Posterior vena cava (tissue), 2 donors: ENCODE measurements at places on chromosomes 4 and X. TPM values are rescaled to one million over a fixed set of nuclear protein-coding genes. Genes with fewer than 3 reads are reported as not detected.

DNA sequence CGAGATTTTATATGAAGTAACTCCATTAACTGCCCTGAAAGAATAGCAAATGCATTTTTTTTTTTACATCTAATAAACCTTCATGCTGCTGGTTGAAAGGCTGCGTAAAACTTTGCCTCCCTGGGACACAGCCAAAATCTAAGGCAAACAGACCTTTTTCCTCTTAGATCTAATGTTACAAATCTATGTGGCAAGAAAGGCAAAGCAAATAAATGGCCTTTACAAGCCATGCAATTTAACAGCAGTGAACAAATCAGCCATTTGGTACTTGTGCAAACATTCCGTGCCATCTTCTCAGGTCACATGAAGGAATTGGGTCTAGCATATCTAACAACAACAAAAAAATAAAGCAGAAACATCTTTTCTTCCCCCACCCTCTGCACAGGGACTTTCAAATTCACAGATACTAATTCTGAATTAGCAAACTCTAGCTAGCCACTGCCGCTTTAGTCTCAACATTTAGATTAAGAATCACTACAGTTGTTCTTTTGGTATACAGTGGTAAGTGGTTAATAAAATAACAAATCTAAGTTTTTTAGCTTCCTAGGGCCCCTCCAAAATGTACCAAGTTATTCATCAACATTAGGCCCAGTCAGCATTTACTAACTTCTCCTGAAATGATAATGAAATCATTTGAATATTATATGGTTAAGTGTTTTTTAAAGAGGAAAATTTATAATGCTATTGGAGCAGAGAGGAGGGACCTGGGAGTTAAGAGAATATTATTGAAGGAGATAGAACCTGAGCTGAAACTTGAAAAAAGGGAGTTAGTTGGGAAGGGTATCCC, 593.8 kb downstream of the SMARCA1 start:
- no peak for DNase-seq

- DNase-seq: no peak
Observed at GRCh38 chrX:32524385-32524784, 687.0 kb downstream of the DMD start.

GRCh38 chr4:52799813-52800212, 48.6 kb upstream of the ERVMER34-1 start:
- no peak for DNase-seq

- no peak for DNase-seq
Observed at GRCh38 chr4:88609387-88609786, 17.1 kb downstream of the HERC3 start.

- DNase-seq: no peak
Observed at GRCh38 chr4:185532795-185533324, 2.4 kb downstream of the PDLIM3 start.

DNA sequence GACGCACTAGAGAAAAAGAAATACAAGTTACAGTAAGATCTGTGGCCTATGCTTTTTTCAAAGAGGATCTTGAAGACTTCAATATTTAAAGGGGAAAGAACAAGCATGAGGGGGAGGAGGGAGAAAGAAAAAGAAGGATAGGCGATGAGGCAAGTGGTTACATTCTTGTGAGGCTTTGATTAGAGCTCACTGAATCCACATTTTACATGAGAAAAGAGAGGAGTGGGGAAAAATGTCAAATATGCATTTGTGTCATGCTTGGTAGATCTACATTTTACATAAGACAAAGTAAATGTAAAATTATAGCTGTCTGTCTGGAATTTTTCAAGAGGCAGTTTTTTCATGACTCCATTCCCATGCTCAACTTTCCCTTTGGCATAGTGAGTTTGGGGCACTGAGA, 965.9 kb downstream of the FSTL5 start:
- no peak for DNase-seq

DNA sequence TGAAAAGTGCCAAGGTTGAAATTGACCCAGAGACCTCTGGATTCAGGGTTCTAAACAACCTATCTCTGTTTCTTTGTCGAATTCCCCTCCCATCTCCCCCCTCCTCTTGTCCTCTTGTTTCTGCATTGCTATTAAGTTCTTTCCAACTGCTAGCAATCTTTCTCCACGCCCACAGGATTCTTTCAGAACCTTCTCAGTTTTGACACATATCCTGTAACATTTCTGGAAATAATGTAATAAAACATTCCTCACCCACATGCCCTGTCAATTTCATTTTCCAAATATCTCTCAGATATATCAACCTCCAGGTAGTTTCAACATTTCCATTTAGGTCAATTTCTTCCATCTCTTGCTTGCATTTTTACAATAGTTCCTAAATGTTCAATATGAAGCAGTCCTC, 1105.9 kb downstream of the ARAP2 start:
- DNase-seq: no peak

GRCh38 chr4:39596971-39597370, 41.7 kb downstream of the SMIM14 start:
- no peak for DNase-seq

DNA sequence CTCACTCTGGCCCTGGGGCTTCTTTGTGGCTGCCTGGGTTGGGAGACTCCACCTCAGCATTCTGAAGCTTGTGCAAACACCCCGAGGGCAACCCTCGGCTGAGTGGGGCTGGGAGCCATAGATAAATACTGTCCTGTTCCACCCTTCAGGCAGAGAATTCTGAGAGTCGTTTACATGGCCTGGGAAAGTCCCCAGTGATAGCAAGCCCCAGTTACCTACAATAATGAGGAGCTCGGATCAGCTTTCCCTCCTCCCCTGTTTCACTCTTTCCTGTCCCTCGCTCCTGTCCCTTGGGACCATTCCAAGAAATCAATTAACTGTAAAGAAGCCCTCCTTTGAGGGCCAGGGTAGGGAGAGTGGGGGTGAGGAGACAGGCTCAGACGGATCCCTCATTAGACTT, 31.6 kb upstream of the DDX3X start:
- DNase-seq: no peak

- no peak for DNase-seq
Observed at GRCh38 chr4:93174598-93174997, 654.0 kb upstream of the ATOH1 start.

DNA sequence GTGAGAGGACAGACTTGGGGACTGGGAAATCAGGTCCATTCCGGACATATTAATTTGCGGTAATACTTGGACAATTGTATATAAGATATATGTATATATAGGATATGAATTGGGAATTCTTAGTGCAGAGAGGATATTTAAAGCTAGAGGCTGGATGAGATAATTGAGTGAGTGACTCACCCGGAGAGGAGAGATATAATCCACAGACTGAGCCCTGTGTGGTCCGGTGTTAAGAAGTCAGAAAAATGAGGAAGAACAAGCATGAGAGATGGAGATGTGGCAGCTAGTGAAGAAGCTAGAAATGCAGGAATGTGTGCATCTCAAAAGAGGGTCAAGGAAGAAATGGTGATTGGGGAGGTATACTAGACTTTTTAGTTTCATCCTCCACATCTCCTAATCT, 336.2 kb downstream of the SLC7A11 start:
- DNase-seq: no peak

- DNase-seq: no peak
Observed at GRCh38 chr4:54015423-54016030, 48.9 kb downstream of the CHIC2 start.

DNA sequence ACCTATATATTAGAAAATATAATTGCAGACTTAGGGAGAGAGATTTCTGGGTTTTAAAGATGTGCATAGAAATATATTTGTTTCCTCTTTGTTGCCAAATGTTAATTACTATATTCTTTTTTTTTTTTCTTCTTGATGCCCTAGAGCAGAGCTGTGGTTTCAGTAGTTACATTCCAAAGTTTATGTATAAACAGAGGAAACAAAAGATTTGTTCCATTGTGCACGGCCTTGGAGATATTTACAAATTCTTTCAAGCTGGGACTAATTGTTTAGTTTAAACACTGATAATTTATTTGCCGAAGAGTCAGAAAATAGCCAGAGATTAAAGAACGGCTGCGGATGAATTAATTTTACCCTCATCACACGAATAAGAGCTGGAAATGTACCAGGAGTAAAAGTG, 85.1 kb downstream of the USP46 start:
- no peak for DNase-seq

- DNase-seq: no peak
Observed at GRCh38 chrX:13094828-13095341, 50.5 kb upstream of the FAM9C start.

- DNase-seq: no peak
Observed at GRCh38 chr4:166989886-166990285, 244.4 kb downstream of the SPOCK3 start.

DNA sequence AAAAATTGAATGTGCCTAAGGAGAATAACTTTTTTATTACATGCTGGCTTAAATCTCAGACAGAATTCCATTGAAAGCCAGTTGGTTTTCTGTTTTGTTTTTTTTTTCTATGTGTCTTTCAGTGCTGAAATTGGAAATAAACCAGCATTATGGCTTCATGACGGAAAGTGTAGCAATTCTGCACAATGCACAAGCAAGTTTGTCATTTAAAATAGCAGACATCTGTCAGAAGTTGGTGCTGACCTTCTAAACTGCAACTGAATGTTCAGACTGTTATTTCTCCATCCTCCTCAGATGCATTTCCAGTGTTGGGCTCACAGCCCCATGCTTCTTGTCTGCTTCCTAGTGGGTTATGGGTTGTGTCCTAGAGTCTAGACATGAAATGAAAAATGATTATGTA, 107.2 kb upstream of the LIMCH1 start:
- no peak for DNase-seq

DNA sequence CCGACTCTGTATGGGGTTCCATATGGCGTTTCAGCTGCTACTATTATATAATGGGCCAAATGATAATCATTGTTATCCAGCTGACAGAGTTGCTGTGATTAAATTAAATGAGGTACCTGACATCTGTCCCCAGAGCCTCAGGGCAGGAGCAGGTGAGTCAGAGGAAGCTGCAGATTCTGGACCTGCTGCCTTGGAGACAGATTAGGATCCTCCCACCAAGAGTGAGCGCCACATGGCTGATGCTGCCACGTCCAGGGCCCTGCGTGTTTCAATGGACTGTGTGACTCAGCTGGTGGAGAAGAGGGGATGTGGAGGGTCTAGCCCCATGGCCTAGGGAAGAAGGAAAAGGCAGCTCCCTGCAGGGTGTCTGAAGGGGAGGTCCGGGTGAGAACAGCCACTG, 28.3 kb upstream of the UXT start:
- no peak for DNase-seq

DNA sequence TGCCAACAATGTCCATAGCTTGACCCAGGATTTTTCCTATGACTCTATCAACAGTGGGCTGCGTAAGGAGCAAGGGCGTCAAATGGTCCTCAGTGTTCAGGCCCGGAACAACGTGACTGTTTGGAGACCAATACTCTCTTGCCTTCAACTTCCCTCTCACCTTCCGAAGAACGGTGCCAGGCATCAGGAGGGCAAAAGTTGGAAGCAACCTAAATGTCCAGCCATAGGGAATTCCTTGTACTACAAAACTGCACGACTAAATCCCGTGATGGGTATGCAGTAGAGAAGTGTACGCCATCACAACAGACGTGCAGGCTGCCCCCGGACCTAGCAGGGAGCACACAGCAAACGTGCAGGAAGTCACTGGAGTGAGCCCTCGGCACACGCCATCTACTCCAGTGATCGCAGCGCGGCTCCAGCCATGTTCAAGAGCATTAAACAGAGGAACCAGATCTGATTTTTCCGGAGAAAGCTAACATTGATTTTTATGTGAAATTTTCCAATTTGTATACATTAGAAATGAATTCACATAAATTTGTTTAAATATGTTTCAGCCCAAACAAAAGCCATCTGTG, 79.0 kb downstream of the JAKMIP1 start:
- DNase-seq: peak; percentile 47

DNA sequence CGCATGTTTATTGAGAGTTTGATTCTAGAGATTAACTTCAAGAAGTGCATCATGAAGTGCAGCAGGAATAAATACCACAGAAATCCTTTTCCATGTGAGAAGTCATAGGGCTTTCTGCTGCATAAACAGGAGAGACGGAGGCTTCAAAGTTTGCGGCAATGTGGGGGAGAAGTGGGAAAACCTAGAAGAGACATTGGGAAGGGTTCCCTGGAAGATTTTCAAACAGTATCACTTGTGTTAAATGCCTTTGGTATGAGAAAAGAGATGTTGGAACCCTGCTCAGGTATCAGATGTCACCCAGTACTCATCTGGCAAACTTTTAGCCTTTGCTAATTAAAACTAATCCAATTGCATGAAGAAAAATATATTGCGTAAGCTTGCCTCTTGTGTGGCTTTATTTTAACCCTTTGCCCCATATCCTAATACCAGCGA, 15.4 kb downstream of the NHS start:
- no peak for DNase-seq

DNA sequence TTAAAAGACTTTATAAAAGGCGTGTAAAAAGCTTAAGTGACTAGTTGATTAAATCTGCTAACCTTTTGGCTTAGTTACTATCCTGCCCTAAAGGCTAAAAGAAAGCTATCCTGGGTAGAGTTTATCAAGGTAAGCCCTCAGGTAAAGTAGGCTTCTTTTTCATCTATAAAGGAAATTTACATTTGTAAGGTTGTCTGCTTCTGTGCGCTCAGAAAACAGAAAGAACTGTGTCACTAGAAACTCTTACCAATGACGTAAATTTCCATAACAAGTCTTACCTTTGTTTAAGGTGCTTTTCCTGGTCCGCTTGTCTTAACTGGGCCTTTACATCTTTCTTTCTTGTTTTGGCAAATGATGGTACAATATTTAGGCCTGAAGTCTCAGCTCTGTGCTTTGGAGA, 37.7 kb upstream of the FGF2 start:
- DNase-seq: no peak

DNA sequence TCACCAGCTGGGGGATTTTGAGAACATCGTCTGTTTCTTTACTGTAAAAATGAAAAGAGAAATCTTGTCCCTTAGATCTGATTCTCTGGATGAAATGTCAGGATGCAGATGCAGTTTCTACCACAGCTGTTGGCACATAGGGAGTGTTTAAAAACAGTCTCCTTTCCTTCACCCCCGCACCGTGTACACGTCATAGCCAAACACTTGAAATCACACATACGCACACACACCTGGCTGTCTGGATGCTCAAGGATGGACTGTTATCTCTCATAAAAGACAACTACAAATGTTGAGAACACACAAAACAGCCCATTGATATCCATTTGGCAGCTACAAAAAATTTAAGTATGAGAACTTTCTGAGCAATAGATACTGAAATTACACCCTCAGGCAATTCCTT, 275.8 kb upstream of the CLNK start:
- no peak for DNase-seq

DNA sequence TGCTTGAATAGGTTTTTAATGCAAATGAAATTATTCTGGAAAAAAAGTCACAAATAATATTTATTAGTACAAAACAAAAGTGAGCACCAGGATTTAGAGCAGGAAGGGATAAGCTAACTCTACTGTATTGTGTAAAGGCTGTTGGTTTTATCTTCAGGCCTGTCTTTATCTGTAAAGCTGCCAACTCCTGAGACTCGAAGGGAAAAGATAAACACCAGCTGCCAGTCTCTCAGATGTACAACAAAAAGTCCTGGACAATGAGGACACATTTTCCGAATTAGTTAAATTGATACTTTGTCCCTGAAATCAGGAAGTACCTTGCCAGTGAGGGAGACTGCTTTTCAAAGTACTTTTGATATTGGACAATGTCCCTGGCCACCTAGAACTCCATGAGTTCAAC, 8.8 kb downstream of the DDX60 start:
- DNase-seq: no peak

- DNase-seq: peak; percentile 97
Observed at GRCh38 chr4:119212964-119213606, 572 bp downstream of the USP53 start.

PAGE1 gene
- not detected for total RNA-seq

HTN1 gene
- not detected for total RNA-seq

ARHGAP6 gene
- total RNA-seq: 19.6 TPM

GAGE1 gene
- not detected for total RNA-seq

DCX gene
- not detected for total RNA-seq

DAPP1 gene
- 1.7 TPM for total RNA-seq

NOX1 gene
- not detected for total RNA-seq
